ENCODE measurements at places on chromosomes 2 and 18.

DNA sequence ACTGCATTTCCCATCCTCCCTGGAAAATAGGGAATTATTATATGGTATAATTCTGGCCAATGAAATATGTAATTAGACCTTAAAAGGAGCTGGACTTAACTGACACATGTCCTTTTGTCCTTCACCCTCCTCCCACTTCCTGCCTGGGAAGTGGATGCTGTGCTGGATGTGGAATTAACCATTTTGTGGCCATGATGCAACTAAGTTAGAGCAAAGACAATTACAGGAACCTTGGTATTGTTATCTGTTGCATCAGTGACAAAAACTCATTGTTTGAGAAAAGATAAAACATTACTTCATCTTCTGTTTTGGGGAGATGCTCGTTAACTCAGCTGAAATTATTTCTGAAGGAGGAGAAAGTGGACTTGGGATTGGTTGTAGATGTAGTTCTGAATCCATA is 227.7 kb upstream of the BOD1L2 start:
- DNase-seq, result no peak

DNA sequence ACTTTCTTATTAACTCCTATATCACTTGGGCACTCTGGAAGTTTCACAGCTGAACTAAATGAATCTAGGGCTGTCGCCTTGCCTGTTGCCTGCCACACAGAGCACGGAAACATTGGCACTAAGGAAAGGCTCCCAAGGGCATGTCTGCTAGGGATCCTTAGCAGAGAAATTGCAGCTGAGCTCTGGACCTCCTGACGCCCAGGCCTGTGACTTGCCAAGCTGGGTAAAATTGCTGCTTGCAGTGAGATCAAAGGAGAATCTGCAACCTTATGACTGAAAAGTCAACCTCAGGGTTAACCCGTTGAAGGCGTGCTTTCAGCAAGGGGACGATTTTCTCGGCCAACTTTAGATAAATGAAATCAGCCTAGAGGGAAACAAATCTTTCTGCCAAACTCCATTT is 189.8 kb downstream of the NCK2 start:
- DNase-seq, result peak; percentile 31

DNA sequence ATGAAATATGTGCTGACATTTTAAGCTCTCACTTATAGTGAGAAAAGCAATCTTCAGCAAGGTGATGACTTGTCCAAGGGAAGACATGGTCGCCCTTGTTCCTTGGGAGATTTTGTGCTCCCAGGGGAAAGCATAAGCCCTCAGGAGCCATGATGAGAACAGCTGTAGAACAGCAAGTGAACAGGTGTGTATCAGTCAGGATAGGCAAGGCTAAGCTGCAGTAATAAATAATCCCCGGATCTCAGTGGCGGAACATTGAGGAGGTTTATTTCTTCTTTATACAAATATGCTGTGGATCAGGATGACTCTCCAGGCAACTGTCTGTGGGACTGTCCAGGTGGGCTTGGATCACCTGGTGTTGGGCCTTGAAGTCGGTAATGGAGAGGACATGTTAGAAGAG is 103.1 kb downstream of the MSH2 start:
- DNase-seq, result no peak

GRCh38 chr2:112646791-112647689 is 1.3 kb downstream of the SLC20A1 start:
- DNase-seq, result no peak

- no peak for DNase-seq
Observed at GRCh38 chr2:78029392-78029995, 507.3 kb upstream of the LRRTM4 start.

GRCh38 chr18:58533766-58534165 is 95.1 kb downstream of the ALPK2 start:
- DNase-seq, result no peak

GRCh38 chr2:2191110-2191707 is 139.9 kb downstream of the MYT1L start:
- DNase-seq, result no peak

- DNase-seq, result no peak
Observed at GRCh38 chr2:71833855-71834560, 313.7 kb downstream of the CYP26B1 start.

DNA sequence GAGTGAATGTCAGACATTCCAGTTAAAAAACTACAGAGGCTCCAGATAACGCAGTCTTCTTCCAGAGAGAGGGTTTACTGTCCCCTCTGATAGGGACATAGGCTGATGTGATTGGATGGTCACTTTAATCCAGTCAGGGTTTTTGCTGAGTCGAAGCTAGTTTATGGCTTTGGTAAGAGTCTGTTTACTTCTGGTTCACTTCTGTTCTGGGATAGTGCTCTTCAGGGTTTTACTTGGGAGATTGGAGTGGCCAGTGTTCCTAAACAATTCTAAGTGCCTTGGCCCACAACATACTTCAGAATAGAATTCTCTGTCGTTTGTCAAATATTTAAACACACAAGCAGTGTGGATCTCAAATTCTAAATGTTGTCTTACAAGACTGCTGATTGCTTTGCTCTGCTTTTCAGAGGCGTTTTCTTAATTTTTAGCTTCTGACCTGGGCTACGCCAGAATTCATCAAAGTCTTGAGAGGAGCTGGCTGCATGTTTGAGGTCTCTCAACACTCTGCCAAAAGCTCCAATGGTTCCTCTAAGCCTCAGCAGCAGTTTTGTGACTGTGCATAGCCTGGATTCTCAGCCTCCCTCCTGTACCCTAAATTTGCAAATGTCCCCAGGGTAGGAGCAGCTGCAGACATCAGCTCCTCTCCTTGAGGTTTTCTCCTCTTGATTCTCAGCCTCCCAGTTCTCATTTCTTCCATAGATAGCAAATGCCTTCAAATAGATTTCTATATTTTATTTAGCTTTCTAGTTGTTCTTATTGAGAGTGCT is 105.8 kb downstream of the BABAM2 start:
- DNase-seq, result no peak

GRCh38 chr2:116094196-116094595 is 1651.8 kb downstream of the DPP10 start:
- no peak for DNase-seq

DNA sequence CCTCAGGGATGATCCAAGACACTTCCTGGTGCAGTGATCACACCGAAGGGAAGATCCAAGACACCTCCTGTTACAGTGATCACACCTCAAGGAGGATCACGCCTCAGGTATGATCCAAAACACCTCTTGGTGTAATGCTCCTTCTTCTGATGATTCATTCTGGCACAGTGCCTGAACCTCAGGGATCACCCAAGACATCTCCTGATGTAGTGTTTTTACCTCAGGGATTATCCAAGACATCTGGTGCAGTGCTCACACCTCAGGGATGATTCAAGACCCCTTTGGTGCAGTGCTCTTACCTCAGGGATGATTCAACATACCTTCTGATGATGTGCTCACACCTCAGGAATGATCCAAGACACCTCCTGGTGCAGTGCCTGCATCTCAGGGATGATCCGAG is 124.4 kb downstream of the ASB1 start:
- no peak for DNase-seq

Measured in activated CD4-positive, alpha-beta T cell treated with anti-CD3 and anti-CD28 coated beads, Interleukin-2, amount 50 U/mL, for 48 hours (primary cell).